ENCODE measurements at places on chromosomes 7 and 10.

DNA sequence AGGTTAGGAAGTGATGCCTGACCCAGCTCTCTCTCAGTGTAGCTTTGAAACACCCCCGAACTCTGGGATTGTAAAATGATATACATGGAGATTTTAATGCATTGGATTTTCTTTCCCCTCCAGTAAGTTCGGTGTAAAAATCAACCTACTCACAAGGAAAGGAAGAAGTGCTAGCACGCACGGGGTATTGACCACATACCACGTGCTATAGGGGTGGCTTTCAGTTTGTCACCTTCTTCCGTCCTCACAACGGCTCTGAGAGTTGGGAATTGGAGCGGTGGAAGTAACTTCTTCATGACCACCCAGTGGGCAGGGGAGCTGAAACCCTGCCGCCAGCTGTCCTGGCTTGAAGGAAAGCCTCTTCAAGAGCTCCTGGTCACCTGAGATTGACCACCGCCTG lies 149.4 kb upstream of the PRR15 start:
- DNase-seq, result no peak

DNA sequence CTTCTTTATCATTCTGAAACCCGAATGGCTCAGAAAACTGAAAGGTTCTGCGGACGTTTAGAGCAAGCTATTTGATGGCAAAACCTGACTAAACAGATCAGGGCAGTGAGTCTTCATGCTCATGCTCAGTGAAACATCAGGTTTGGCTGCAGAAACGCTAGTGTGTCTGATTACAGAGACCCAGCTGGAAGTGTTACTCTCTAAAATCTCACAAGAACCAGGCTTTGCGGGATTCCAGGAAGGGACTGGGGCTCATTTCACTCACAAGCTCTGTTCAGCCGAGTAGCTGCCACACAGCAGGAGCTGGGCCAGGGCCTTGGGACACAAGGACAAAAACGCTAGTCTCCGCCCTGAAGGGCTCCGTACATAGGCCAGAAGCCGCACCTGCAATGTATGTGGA lies 2.9 kb downstream of the PITRM1 start:
- DNase-seq, result no peak

DNA sequence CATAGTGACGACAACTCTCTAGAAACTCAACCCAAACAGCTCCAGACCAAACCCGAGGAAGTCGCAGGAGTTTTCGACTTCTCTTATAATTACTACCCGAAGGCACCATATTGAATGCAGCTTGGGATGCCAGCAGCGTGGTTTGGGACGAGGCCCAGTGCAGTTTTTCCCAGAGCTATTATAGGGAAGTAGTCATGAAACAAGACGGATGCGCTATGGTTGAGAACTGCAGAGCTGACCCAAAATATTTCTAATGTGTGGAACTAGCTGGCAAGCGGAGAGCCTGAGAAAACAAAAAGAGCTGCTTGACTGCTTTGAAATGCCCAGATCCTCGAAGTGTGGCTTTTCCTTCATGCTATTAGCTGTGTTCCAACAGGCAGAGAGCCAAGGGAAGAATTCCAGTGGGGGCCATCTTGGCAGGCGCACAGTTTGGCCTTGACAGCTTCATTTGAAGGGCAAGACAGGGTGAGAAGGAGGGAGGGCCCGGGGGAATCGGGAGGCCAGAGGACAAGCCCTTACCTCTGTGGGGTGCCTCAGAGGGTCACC lies 122.7 kb downstream of the CUL2 start:
- DNase-seq, result no peak

- no peak for DNase-seq
Measured at GRCh38 chr10:50511492-50512213, 112.1 kb downstream of the SGMS1 start.

DNA sequence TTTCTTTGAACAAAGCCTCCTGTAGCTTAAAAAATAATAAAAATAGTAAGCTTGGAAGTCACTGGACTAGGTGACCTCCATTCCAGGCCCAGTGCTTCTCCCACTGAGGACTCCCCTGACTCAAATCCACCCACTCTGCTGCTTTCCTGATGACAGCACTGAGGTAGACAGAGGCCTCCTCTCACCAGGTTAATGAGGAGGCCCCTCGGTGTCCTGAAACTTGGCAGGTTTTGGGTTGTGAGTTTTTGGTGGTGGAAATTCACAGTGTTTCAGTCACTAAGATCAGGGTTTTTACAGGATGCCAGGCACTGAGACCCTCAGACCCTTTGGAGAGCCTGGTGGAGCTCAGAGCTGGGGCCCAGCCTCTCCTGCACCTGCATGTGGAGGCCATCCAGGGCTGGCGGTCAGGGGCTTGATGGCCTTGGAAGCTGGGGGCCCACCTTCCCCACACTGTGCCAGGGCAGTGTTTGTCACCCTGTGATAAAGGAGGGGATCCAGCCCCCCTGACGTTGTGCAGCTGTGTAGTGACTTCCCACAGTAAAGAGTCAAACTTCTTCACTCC lies 19.1 kb downstream of the TSPAN14 start:
- DNase-seq, result no peak

DNA sequence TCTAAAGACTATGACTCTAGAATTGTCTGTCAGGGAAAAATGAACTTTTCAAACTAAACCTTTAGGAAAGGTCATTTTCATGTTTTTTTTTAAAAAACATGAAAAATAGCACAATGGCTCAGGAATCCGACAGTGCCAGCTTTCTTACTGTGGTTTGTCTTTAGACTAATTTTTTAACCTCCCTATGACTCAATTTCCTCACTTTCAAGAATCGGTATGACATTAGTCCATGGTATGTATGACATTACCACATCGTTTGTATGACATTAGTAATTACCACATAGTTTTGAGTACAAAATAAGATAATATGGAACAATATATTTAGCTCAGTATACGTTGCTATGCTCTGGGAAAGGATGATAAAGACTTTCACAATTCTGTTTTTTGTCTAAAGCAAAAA lies 383.2 kb downstream of the PTPRN2 start:
- DNase-seq, result no peak

- DNase-seq, result no peak
Measured at GRCh38 chr10:129035052-129035827, 431.8 kb upstream of the MGMT start.

DNA sequence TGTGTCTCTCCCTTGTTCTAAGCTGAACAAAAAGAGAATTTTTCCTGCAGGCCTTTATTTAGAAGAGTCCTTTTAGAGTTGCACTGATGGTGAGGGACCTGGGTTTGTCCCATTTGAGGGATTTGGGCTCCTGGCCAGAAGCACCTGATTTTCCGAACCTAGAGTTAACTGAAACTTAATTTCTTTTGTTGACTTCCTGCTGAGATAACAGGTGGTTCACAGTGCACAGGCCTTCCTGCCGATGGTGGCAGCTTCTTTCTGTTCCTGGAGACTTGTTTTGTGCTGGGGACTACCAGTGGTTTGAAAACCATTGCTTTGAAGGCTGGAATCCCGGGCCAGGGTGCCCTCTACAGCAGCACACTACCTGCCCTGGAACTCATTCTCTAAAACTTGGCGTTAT lies 99.2 kb downstream of the SUGCT start:
- no peak for DNase-seq

DNA sequence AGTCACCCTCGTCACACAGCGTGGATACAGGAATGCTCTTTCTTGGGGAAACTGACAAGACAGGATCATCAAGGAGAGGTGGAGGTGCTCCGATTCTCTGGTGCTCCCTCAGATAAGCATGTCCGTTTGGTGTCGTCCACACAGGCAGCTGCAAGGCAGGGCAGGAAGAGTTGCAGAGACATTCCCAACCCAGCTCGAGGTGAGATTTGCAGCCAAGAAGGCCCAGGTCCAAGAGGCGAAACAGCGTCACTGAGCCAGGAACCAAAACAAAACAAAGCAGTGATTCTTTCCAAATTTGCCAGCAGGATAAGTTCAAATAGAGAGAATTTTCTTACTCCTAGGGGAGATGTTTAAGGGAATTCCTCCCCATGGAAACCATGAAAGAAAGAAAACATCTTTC lies 386.5 kb upstream of the PFKP start:
- no peak for DNase-seq

DNA sequence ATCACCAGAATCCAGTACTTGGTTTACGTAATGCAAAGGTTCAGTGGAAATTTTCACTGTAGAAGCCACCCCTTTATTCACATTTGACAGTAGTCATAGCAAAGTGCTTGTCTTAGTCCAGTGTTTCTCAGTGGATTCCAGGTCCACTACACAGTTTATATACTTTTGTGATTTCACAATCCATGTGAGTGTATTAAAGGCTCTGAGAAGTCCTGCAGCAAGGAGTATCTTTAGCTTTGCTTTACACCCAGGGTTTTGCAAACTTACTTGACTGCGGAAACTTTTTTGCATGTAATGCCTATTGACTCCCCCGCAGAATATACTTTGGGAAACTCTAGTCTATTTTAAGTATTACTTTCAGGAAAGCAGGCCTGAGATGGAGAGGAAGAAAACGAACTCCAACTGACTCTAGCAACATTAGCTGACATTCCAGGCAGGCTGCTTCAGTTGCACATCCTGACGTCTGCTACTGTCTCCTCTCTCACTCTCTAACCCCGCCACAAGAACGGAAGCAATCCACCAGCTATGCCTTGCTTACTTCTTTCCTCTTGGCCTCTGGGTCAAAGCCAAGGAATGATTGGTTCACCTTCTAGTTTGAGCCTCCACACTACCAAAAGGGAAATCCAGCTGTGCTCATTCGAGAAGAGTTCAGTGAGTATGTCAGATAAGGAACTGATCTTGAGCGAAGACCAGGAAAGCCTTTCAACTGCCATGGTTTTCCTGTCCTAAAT lies 6.2 kb downstream of the PLXNA4 start:
- no peak for DNase-seq

- no peak for DNase-seq
Measured at GRCh38 chr7:26760501-26760900, 103.9 kb downstream of the SKAP2 start.

GRCh38 chr10:90148116-90148855 lies 446.9 kb downstream of the KIF20B start:
- DNase-seq, result no peak

DNA sequence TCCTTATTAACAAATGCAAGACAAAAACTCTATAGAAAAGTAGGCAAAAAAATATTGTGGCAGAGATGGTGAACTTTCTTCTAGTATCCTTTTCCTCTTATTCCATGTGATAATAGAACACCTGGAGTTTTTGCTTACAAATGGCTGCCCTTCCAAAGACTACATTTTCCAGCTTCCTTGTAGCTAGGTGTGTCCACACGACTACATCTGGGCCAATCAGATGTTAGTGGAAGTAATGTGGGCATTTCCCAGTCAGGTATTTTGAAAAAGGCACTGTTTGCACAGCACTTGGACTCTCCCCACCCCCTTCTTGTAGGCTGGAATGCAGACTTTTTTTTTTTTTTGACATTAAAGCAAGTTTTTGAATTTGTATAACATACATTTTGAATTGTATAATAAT lies 105.5 kb upstream of the TBX20 start:
- DNase-seq, result no peak

DNA sequence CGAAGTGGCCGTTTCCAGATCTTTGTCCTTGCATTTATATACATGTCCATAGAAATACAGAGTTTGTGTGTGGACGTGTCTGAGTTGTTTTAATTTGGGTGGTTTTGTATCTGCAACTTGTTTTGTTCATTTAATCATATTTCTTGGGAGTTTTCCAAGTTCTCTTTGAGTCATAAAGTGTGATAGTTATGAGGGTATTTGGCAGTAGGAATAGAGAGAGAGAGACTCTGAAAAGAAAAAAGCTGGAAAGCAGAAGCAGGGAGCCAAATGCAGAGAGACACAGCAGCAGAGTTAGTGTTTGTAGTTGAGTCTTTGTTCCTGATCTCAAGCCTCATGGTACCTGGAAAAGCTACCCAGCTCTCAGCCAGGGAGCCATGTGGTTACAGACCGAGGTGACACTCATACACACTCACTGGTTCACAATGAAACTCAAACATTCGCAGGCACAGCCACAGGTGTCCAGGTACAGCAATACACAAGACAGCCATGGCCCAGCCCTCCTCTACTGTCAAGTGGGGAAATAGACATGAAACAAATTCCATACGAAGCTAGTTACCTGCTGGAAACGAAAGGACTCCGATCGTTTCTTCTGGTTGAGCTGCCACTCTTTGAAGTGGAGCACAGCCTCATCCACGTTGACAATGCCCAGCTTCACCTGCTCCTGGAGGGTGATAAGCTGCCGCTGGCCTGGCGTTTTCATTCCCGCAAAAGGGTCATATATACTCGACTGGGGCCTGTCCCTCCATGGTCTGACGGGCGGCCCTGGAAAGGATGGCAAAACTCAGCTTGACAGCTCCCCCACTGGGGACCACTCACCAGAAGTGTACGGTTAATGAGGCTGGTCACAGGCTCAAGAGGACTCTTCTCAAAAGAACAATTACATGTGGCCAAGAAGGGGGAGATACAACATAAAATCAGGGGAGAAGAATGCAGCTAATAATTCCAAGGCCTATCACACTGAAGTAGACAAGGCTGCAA lies 33.3 kb upstream of the TM9SF3 start:
- no peak for DNase-seq

DNA sequence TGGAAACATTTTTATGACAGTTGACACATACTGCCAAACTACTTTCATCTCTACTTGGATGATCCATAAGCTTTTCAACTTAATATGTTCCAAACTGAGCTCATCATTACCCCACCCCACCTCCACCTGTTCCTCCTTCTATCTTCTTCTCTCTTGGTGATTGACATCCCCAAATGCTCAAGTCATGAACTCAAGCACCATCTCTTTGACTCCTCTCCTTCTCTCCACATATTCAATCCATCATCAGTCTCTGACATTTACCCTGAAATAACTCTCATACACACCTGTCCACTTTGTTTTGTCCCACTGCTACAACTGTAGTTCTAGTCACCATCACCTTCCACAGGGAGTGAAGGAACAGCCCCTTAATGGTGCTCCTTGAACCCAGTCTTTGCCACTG lies 43.3 kb downstream of the SGCE start:
- DNase-seq, result no peak

- DNase-seq, result no peak
Measured at GRCh38 chr7:121000081-121000983, 11.8 kb downstream of the CPED1 start.

DNA sequence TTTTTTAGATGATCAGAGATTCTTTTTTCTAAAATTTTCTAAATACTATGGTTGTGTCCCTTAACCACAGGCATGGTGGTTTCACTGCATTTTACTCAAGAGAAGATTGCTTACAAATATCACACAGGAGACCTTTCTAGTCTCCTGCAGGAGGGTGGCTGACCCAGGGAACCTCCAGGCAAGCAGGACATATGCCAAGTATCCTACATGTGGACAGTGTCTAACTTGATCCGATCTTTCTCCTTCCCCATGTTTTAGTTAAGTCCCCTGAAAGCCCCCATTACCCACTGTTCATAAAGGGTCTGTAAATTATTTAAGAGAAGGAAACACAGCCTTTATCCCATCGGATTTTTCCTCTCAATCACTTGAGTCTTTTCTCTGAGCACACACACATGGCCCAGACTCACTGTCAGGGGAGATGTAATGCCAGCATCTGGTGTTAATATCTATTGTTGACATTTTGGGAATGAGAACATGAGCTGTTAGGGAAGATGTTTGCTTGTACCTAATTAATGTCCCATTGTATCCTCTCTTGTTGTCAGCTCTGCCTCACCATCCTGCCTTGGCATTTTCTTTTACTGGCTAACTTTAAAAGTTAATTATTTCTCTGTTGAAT lies 755.2 kb downstream of the AUTS2 start:
- no peak for DNase-seq
